Fibroblast of lung (primary cell): ENCODE measurements at places on chromosomes 5 and 9.

DNA sequence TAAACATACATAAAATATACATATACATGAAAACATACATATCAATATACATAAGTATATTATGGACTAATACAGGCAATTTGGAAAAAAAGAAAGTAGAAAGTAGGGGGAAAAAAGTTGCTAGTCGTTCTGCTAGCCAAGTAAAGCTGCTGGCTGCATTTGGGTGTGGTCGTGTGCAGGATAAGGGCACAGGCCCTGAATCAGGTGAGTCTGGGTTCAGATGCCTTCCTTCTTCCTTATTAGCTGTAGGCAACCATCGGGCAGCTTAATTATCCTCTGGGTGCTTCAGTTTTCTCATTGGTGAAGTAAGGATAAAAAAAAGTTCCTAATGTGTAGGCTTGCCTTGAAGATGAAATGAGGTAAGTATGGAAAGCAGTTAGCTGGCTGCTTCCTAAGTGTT, 59.2 kb upstream of the SPRY4 start:
- no peak for DNase-seq

DNA sequence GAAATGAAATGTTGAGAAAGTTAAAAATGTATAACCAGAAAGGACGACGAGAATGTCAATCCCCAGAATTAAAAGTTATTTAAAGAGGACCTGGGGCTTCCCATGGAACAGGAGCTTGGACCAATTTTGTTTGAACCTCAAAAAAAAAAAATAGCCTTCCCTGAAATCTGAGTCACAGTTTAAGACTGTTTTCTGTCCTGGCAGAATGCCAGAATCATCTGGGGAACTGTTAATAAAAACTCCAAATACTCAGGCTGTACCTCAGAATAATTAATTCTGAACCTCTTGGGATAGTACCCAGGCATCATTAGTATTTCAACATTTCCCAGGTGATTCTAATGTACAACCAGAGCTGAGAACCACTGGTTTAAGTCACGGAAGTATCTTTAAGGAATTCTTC, 102.2 kb upstream of the SLCO6A1 start:
- DNase-seq: peak; percentile 46

GRCh38 chr9:92147030-92147851, 32.0 kb upstream of the SPTLC1 start:
- DNase-seq: peak; percentile 91

- no peak for DNase-seq
Measured at GRCh38 chr5:54717870-54718269, 200.3 kb downstream of the SNX18 start.

GRCh38 chr9:114777821-114778609, 27.8 kb downstream of the TNFSF15 start:
- DNase-seq: no peak

DNA sequence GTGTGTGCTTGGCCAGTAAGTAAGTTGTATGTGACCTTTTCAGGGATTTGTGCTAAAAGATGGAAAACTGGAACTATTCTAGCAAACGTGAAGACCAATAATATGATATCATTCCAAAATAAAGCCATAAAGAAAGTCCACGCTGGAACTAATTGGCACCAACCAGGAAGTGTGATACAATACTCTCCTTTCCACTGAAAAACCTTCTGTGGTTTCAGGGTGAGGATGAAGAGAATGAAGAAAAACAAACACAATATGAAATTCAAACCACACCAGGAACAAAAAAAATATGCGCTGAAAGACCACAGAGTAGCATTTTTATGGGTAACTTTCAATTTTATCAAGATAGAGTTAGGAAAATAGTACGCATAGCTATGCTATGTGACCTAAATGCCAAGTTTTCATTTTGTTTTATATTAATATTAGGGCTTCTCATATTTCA, 105.8 kb downstream of the EFNA5 start:
- peak; percentile 69 for DNase-seq

DNA sequence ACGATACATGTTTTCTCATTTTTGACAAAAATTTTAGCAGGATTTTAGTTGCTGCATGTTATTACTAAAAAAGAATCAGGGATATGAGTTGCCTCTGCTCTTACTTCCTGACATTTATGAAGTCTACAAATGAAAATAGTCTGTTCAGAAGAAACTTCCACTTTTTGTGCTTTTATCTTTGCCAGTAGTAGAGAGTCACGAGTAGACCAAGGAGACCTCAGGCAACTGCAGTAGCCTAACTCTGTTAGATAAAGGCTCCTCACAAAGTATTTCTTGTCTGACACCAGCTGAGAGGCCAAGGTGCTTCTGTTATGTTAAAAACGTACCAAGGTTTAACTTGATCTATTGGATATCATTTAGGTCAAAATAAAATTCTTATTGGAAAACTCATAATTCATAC, 333.9 kb downstream of the NR2F1-AS1 start:
- no peak for DNase-seq

DNA sequence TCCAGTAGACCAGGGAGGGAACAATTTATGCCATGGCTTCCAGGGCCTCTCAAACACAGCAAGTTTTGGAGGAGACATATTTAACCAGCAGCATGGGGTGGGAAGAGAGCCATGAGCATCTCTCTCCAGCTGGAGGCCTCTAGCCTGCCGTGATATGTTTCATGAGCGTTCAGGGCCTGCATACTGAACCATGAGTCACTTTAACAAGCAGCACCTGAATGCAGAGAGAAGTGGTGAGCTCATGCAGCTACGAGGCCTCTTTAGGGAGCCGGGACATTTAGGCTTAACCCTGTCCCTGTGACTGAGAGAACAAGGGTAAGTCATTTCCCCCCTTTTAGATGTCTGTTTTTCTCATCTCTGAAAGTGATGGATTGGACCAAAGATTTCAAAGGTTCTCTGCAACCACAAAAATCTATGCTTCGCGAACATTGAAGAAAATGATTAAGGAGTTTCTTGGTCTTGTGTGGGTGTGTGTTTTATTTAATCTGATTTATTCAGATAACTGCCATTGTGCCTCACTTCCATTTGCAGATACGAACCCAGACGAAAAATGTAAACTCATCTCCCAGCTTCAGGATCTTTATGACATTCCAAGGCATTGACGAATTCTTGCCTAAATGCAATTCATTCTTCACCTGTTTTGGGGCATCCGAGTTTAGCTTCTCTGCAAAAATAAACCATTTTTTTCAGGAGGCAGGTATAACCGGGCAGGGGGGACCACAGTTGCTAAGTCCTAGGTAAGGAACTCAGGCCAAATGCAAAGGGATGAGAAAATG, 157.0 kb downstream of the GABBR2 start:
- DNase-seq: peak; percentile 63

DNA sequence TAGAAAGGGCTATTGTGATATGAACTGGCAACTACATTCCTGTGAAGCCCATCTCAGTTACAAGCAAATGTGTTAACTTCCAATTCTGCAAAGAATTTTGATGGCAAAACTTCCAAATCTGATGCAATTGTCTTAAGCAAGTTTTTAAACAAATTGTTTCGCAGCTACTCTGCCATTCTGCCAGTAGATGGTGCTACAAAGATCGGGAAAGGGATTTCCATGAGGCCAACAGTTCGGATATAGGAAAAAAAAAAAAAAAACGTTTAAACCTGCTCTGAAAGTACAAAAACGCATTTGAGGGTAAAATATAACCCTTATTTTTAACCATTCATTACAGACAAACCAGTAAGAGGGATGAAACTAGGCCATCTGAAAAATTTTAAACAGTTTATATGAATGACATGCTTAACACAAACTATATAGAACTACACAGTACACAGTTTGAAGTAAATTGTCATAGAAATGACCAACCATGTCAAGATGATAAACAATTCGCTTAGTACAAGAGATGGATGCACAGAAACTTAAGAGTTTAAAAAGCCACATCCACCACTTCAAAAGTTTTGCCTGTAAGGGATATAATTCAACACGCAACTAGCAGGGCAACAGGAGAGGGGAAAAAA, 2.2 kb downstream of the HNRNPA0 start:
- DNase-seq: peak; percentile 89

DNA sequence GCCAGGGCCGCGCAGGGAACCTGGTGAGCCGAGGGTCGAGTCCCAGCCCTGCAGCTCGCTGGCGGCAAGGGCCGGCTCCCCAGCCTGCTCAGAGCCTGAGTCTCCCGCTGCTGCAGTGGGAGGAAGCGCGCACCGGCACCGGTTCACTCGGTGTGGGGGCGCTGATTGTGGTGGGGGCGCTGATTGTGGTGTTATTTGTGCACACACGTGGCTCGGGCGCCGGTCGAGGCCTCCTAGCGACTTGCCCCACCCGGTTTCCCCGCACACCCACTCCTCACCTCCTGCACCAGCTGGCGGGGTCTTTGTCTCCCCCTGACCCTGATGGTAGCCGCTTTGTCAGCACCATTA, 266.7 kb downstream of the NSG2 start:
- no peak for DNase-seq

GRCh38 chr9:31588006-31588405, 796.4 kb upstream of the ACO1 start:
- no peak for DNase-seq

DNA sequence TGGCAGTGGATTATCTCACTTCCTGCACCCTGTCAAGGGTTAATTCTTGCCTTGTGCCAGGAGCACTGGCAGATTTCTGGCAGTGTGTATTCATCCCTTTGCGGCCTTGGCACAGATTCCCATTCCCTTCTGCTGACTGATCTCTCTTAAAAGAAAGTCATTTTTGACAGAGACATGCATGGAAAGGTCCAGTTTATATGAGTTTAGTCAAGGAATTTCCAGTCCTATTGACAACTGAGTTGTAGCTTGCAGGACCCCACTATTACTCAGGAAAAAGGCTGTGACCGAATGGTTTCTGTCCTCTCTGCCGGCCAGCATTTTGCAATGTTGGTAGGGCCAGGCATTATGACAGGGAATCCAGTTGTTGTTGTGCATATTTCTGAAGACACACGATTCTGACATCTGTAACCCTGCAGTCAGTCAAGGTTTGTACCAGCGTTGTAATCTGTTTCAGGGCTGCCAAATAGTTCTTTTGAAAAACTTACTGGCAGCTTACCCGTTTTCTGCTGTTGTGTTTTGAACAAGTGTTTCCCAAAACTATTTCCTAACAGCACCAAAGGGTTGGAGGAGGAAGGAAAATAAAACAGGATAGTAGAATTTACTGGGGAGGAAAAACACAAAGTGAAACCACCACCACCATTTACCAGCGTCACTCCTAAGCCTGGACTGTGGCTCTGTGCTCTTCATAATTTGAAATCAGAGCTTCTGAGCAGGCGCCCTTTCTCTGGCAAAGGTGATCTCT, 243.4 kb upstream of the KLF4 start:
- peak; percentile 88 for DNase-seq

DNA sequence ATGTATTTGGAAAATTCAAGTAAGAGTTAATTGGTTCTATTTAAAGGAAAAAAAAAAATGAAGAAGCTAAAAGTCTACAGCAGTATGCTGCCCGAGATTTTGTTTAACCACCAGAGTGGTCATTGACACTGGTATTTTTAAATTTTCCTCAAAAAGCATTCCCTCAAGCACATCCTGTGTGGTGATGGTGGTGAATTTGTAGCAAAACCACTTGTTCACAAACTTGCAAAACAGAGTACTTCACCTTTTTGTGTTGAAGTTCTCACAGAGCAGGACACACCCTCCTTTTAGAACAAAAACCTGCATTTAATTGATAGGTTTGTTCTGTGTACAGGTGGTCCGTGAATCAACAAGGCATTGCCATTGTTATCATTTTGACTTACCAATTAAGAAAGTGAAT, 374.2 kb downstream of the EFNA5 start:
- no peak for DNase-seq

GRCh38 chr5:52767766-52768480, 19.8 kb upstream of the ITGA1 start:
- DNase-seq: no peak

DNA sequence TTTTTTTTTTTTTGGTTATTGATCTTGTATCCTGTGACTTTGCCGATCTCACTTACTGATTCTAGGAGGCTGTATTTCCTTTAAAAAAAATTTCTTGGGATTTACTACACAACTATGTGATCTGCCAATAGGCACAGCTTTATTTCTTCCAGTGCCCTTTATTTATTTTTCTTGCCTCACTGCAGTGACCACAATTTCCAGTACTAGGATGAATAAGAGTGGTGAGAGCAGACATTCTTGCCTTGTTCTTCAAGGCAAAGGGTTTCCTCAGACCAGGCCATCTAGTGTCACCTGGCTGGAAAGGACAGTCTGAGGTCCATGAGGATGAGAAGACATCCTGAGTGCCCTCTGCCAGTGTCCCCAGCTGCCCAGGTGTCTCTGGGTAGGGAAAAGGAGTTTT, 265.4 kb downstream of the SPOCK1 start:
- DNase-seq: no peak

- DNase-seq: peak; percentile 81
Measured at GRCh38 chr9:112097712-112098688, 77.1 kb downstream of the SUSD1 start.

- peak; percentile 87 for DNase-seq
Measured at GRCh38 chr5:150155258-150156026, at the start of gene PDGFRB. Gene PDGFRB (minus strand): TSS chr5:150155845. CDS start chr5:150137047, 18,798 bp downstream.

GRCh38 chr5:84281383-84281782, 103.3 kb downstream of the EDIL3 start:
- DNase-seq: peak; percentile 47

GRCh38 chr5:10559871-10560270, 4.0 kb upstream of the ANKRD33B start:
- no peak for DNase-seq

DNA sequence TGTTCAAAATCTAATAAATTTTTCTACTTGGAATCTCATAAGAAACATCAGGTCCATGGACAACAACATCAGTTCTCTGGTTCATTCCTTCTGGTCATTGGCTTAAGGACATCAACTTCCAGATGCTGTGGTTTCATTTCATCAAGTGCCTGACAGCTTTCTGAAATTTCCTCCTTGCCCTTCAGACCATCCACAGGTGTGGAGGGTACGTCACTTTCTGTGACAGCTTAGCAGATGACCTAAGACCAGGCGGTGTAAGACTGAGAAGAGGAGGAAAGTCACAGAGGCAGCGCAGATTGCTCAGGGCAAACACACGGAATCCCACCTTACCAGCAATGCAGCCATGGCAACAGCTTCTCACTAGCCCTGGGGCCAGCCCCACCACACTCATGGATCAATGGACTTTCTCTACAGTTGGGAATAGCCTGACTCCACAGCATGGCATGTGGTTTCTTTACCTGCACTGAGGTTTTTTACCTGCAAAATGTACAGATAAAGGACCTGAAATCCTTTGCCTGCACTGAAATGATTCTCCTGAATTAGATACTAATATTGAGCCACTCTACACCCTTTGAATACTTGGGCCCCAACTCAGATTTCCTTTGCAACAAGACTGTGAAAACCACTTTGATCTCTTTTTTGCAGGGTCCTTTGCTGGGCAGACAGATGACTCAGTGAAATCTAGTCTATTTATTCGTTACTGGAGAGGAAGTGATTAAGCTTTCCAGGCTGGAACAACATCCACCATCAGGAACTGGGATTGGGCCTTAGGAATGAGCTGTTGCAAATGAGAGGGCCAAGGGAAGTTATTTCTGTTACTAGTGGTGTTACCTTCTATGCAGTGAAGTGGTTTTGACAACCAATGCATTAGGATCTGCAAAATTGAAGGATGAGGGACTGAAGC, 26.9 kb downstream of the TICAM2 start:
- peak; percentile 92 for DNase-seq

DNA sequence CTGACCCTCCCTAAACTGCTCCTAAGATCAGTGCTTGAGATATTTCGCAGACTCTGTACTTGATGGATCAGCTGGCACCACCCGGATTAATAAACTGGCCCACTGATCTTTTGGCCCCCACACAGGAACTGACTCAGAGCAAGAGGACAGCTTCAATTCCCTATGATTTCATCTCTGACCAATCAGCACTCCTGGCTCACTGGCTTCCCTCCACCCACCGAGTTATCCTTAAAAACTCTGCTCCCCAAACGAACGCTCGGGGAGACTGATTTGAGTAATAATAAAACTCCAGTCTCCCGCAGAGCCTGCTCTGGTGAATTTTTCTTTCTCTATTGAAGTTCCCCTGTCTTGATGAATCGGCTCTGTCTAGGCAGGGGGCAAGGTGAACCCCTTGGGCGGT, 36.5 kb upstream of the CD180 start:
- peak; percentile 77 for DNase-seq
